Pancreas (tissue), 10 donors: ENCODE measurements at places on chromosomes 5 and 9. TPM values are rescaled to one million over a fixed set of nuclear protein-coding genes. Genes with fewer than 3 reads are reported as not detected.

The CER1 gene
- polyA plus RNA-seq: 0.12 TPM

GRCh38 chr5:133709209-133709725, 96.9 kb upstream of the FSTL4 start:
- DNase-seq: no peak
- H3K36me3 ChIP-seq: no peaks in the 10 kb centered on the region
- no peaks in the 10 kb centered on the region for H3K27me3 ChIP-seq
- H3K4me3 ChIP-seq: no peak overlapping the region
- no peak overlapping the region for H3K27ac ChIP-seq
- H3K4me1 ChIP-seq: no peaks in the 10 kb centered on the region

- H3K27ac ChIP-seq: no peak overlapping the region
- H3K4me3 ChIP-seq: no peak overlapping the region
- H3K36me3 ChIP-seq: no peaks in the 10 kb centered on the region
- H3K4me1 ChIP-seq: peaks cover 21% of the 10 kb centered on the region
- no peak for DNase-seq
Observed at GRCh38 chr9:129322641-129323375, 144.7 kb upstream of the IER5L start.

The CCL28 gene
- polyA plus RNA-seq: 6.0 TPM

DNA sequence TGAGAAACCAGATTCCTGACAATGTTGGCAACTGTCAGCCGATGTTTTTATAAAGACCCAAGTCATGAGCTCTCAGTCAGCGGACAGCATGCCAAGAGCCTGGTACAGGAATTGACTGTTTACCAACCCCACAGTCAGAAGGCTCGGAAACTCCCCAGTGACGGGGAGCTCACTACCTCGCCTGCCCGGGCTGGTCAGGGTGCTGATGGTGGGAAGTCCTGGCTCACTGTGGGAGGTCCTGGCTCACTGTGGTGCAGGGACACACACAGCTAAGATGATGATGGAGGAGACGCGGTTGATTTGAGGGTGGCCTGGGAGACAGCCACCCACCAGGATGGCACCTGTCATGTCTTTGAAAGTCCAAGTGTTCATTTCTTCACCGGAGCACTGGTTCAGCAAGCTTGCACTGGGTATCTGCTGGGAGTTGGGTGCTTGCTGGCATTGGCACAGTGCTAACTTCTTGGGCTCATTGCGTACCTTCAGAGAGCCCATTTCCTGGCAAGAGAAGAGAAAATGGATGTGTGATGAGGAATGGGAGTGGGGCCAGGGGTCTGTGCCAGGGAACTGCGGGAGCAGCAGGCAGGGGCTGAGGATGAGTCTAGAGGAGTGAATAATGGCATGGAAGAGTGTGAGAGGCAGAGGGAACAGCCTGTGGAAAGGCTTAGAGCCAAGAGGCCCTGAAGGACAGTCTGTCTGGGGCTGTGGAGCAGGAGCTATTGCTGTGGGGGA, 15.3 kb downstream of the ASS1 start:
- H3K27ac ChIP-seq: no peak overlapping the region
- no peak overlapping the region for H3K4me3 ChIP-seq
- no peak for DNase-seq
- H3K36me3 ChIP-seq: no peaks in the 10 kb centered on the region

GRCh38 chr5:93330506-93330905, 250.5 kb downstream of the NR2F1-AS1 start:
- no peak for DNase-seq
- no peak overlapping the region for H3K27ac ChIP-seq
- H3K4me3 ChIP-seq: no peak overlapping the region
- no peaks in the 10 kb centered on the region for H3K4me1 ChIP-seq
- no peaks in the 10 kb centered on the region for H3K36me3 ChIP-seq
